NAMALWA (cell line): ENCODE measurements at places on chromosomes 3 and 15.

DNA sequence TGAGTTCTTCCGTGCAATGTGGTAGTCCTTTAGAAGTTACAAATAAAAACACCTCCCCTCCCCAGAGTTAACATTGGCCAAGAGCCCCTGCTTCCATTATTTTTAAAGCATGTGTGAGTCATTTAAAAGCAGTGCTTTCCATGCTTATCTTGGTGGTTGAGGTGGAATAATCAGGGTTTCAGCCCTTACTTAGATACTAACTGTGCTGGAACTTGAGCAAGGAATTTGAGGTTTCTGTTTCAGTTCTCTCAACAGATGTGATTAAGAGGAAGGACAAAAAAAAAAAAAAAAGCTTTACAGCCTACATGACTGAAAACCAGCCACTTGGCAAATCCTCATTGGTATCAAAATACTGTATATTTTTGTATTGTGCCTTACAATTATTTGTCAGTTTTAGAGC, 64.5 kb downstream of the CGNL1 start:
- DNase-seq: peak; percentile 29

GRCh38 chr15:39957481-39957880, 23.6 kb downstream of the EIF2AK4 start:
- DNase-seq: no peak

DNA sequence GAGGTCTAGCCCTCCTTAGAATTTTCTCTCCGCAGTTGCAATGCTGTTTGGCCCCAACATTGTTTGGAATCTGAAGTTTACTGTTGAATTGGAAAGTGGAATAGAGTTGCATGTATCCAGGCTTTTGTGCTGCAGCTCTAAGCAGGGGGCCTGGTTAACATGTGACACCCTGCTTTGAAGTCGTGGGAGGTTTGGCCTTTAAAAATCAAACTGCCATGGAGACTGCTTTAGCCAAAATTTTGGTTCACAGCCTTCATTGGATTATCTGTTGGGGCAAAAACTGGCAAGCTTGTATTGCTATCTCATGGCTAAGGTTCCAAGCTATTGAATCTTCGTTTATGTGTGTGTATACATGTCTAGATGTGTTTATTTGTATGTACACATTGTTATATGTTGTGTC, 15.8 kb downstream of the CYP11A1 start:
- no peak for DNase-seq

- DNase-seq: no peak
These were observed 53.4 kb downstream of the LSM3 start for GRCh38 chr3:14231998-14232501.

GRCh38 chr3:20280257-20280656, 94.3 kb upstream of the SGO1 start:
- DNase-seq: no peak

DNA sequence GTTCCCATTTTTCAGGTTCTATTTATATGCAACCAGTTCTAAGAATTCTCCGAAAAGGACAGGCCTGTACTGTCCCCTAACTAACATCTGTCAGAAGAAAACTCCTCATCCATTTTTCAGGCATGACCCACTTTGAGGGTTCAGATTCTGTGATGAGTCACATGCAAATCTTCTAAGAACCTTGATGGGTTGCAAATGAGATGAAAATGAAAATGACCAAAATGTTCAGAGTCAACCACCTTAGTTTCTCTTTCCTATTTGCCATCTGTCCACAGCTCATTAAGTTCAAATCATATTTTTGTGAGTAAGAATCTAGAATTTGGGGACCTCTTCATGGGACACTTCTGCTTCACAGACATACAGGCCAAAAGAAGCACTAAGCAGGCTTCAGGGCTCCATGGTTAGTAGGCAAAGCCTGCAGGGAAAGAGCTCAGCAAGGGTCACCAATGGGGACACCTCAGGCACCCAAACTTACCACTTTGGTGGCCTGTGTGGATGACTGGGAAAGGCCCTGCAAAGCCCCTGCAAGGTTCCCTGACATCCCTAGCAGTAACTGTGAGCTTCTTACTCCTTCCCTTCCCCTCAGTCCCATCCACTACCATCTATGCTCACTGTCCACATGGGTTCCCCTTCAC, 122.0 kb downstream of the WDR76 start:
- DNase-seq: peak; percentile 66

DNA sequence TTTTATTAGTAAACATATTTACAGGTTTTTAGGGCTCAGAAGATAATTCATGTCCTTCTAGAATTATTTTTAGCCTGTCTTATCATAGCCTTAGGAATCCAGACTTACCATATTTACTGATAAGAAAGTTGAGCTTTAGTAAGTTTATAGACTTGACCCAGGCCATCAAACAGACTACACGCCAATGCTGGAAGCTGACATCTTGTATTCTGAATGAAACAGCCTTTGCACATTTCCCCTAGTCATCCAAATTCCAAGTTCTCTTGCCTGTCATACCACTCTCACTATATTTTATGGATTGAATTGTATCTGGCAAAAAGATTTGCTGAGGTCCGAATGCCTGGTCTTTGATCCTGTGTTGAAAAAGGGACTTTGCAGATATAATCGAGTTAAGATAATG, 58.6 kb downstream of the DRD3 start:
- no peak for DNase-seq

GRCh38 chr3:68288085-68288484, 633.7 kb upstream of the SUCLG2 start:
- DNase-seq: no peak

DNA sequence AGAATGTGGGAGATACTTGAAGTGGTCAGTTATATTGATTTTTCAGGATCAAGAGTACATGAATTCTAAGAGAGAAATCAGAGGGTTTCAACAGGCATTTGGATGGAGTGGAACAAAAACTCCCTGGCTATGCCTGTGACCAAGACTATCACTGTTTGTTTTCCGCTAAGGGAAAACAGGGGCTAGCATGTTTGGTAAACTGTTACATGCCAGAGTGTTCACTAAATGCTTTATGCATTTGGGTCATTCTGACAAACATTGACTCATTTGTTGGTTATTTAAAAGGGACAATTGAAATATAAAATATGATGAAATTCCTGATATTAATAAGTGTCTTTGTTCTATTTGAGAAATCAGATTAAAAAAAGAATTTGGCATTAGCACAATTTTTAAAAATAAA, 603.9 kb upstream of the KCNMB2 start:
- DNase-seq: no peak

GRCh38 chr15:90478846-90479481, 50.8 kb upstream of the CRTC3 start:
- DNase-seq: no peak

GRCh38 chr3:150097588-150097890, 126.8 kb upstream of the PFN2 start:
- DNase-seq: no peak

GRCh38 chr3:118476885-118477618, 557.6 kb downstream of the IGSF11 start:
- no peak for DNase-seq

DNA sequence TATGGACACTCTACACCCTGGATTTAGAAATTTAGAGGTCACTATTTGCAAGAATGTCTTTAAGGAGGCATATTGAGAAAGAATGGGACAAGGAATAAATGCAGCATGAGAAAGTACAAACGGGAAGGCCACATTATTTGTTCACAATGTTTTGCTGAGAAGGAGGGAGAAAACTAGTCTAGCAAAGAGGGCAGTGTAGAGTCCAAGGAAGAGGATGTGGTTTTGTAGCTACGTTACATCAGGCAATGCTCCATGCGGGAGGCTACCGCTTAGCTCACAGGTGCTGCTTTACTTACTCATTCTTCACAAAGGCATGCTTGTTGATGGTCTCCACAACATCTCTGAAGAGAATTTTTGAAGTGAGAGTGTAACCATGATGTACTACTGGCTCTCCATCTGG, 191.1 kb downstream of the PLCH1 start:
- DNase-seq: peak; percentile 69

DNA sequence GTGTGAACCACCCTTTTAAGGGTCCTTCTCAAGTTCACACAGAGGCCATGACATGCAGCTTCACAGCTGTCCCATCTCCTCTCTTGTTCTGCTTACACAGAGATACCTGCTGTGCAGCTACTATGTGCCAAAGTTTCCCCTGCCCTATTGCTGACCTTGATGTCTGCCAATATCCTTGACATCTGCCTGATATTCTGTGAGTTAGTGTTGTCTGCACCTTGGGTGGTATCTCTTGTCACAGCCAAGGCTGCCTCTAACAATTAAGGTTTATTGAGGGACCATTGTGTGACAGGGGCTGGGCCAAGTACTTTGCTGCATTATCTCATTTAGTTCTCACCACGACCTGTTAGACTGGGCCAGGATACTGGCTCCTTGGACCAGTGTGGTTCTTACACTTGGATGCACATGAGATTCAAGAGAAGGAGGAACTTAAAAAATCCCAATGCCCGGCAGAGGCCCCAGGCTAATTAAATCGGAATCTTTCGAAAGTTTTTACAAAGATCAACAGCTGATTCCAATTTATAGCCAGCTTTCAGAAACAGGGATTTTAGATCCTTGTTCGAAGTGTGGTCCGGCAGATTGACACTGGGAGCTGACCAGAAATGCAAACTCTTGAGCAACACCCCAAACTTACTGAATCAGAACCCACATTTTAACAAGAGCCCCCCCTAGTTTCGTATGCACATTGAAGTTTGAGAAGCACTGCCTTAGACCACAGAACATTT, 178.6 kb downstream of the SATB1 start:
- no peak for DNase-seq

DNA sequence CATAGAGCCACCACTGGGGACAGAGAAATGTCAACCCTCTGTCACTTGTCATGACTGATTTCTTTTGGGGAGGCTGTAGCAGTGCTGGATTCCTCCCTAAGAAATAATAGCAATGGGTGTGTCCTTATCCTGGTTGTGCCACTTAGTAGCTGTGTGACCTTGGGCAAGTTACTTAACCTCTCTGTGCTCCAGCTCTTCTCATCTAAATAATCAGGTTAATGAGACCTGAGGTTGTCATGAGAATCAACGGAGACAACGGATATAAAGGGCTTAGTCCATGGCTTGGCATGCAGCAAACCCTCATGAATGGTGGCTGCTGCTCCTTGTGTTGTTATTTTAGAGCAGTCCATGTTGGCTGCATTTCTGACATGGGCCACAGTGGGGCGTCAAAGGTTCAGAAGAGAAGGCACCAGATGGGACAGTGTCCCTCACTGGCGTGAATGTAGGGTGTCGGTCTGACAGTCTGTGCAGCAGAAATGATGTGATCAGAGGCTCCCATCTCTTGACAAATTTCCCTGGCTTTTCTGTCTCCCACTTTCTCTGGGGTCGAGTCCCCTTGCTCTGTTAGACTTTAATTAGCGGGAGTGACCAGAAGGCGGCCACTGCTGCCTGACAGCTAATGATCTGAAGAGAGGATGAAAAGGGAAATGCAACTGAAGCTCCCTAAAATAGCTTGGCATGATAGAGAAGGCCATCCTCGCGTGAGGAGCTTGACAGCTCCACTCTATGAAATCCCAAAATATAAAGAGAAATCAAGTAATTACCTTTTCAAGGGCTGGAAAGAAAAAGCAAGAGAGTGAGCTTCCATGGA, 209.4 kb downstream of the CADPS start:
- peak; percentile 88 for DNase-seq

- no peak for DNase-seq
These were observed 548.3 kb downstream of the NLGN1 start for GRCh38 chr3:173945806-173946205.

- DNase-seq: no peak
These were observed 9.2 kb downstream of the PPM1L start for GRCh38 chr3:160765211-160765610.

- no peak for DNase-seq
These were observed 483.2 kb upstream of the FRG2C start for GRCh38 chr3:75180945-75181298.

GRCh38 chr15:69165637-69166025, 5.2 kb downstream of the GLCE start:
- DNase-seq: no peak

DNA sequence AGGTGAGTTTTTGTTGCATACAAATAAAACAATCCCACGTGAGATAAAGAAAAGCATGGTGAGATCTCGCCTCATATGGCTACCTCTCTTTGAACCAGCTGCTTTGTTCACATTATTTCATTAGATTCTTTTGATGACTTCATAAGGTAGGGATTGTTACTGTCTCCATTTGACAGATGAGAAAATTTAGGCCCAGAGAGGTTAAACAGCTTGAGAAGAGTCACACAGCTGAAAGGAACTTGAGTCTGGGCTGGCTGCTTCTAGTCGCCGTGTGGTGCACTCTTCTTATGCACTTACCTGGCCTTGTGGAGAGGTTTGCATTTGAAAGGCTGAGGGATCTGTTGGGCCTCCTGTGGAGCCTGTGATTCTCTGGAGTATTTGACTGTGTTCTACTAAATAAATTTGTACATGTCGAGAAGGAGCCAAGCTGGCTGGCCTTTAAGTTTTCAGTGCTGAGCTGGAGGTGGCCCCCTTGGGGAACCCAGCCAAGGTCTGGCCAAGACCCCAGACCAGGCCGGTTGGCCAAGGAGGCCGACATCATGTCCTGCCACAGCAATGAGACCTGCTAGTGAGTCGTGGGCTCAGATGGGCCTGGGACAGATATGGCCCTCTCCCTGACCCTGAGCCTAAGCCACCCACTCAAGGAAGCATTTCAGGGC, 125.1 kb downstream of the SMAD6 start:
- no peak for DNase-seq

GRCh38 chr3:193869221-193870201, 266.4 kb upstream of the HES1 start:
- DNase-seq: no peak

DNA sequence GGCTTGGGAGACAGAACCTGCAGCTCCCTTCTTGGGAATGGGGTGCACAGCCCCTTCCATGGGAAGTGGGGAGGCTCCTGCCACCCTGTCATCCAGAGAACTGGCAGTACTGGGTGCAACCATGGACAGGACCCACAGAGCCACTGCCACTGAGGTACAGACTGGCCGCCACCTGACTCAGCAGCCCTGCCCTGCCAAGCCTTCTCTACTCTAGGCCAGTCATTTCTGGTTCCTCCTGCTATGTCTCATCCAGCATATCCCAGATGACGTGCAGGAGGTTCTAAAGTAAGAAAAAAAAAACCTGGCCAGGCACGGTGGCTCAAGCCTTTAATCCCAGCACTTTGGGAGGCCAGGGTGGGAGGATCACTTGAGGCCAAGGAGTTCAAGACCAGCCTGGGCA, 76.9 kb upstream of the RPL32 start:
- DNase-seq: no peak

- DNase-seq: no peak
These were observed 148.4 kb downstream of the CHST2 start for GRCh38 chr3:143267989-143268388.

DNA sequence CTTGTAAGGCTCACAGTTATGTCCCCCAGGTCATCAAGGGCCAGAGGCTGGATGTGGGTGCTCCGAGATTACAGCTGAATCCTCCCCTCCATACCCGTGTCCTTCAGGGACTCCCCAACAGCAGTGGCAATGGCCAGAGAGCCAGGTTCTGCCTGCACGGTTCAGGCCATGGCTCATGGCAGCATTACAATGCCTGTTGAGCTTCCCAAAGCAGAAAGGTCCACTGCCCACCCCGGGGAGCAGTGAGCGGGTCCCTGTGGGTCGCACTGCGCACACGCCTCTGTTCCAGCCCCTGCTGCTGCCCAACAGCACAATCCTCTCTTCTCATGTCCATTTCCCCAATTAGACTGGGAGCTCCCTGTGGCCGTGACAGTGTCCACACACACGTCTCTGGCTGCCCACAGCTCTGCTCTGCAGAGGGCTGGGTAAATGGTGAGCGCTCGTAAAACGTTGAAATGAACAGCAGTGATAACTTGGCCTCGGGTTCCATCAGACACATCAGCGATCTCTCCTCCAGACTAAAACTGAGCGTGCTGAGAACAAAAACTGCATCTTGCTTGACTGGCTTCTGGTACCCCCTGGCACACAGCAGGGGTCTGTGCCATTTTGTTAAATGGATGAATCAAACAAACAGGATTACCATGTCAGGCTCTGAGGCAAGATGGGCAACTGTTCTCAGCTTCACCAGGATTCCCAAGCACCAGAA, 80.4 kb downstream of the VGLL4 start:
- DNase-seq: no peak
